ENCODE measurements at places on chromosomes 11 and 22.

DNA sequence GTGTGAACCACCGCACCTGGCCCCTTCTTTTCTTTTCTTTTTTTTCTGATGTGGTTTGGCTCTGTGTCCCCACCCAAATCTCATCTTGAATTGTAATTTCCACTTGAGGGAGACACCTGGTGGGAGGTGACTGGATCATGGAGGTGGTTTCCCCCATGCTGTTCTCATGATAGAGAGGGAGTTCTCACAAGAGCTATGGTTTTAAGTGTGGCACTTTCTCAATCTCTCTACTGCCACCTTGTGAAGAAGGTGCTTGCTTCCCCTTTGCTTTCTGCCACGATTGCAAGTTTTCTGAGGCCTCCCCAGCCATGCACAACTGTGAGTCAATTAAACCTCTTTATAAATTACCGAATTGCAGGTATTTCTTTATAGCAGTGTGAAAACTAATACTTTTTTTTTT is 4.9 kb upstream of the TCN2 start:
- peak; percentile 58 for DNase-seq

- no peak for DNase-seq
Measured at GRCh38 chr11:121352251-121352891, 59.8 kb downstream of the SC5D start.

GRCh38 chr22:29478326-29479276 is 1.4 kb upstream of the NEFH start:
- no peak for DNase-seq

GRCh38 chr22:17925431-17925841 is 98.9 kb downstream of the MICAL3 start:
- no peak for DNase-seq

DNA sequence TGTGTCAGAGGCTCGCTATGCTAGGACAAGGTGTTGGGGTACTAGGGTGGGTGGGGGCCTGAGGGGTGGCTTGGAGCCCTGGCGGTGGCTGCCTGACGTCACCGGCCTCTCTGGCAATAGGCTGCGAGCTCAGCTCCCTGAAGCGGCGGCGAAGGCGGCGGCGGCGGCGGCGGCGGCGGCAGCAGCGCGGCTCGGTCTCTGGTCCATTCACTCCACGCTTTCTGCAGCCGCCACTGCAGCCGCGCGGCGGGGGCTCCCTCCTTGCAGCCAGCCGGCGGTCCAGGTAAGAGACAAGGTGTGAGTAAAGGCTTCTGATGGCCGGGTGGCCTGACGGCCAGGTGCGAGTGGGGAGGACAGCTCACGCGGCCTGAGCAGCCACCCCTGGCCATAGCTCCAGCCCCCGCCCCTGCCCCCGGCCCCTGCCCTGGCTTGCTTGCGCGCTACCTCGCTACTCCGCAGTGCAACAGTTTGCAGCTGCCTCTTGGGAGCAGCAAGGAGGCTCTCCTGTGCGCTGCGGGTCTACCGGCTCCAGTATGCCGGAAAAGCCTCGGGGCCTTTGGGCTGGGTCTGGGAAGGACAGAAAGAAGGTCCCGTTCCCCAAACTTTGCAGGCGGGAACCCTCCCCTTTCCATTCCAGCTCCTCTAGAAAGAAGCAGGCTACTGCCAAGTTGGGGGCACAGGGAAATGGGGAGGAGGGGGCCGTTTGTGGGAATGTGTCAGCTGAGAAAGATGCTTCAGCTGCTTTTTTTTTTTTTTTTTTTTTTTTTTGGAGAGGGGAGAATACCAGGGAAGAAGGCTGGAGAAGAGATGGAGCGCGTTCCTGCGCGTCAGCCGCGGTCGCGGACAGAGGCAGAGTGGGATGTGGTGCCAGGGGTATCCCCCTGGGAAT is at the start of gene C11orf87:
Gene C11orf87, plus strand, starts transcription at position 210 of the 889 bp plus-strand sequence. CDS start 1,444 bp downstream, outside the sequence.
- no peak for DNase-seq

GRCh38 chr11:111641339-111642015 is 39.2 kb downstream of the SIK2 start:
- no peak for DNase-seq

DNA sequence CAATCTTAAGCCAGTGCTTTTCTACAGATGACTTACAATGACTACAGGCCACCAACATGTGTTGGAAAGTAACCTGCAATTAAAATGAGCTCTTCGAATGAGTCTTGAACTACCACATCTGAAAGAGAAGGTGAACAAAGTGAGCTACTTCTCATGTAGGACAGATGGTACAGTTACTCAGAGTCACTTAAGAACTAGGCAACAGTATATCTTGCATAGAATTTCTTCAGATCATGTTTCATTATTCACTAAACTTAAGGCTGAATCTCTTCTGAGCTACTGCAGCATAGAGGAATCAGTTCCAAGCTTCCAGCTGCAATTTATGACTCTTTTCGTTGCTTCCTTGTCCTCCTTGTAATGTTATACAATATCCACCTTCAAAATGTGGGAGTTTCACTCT is 270.9 kb downstream of the TTC28 start:
- DNase-seq: no peak

DNA sequence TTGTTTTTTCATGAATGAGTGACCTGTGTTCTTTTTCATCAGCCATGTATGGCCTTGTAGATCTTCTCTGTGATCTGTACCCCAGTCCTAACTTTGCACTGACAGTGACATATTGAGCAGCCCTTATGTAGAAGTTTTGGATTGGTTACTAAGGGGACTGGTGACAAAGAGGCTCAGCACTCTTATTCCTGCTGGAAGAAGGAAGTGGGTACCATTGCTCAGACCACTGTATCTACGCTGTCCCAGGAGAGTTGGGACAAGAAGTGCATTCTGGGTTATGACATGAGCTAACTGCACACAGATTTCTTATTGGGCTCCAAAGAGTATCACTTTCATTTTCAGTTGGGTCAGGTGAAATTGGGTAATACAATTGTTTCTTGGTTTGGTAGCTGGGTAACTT is 107.8 kb upstream of the RASSF10 start:
- DNase-seq: no peak

DNA sequence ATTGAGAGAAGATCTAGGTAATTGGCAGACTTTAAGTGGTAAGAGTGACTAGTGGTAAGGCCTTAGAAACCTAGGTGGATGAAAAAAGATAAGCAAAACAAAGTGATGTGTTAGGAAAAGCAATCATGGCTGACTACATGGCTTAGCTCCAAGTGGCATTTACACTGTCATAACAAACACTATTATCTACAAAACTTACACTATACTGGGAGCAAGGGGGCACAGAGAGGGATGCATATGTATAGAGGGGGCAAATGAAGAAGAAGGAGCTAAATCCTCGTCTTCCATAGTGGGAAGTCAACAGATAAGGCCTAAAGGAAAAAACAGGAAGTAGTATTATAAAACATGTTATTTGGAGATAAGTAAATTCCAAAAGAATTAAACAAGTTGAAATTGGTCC is 32.5 kb downstream of the ADORA2A start:
- DNase-seq: no peak

DNA sequence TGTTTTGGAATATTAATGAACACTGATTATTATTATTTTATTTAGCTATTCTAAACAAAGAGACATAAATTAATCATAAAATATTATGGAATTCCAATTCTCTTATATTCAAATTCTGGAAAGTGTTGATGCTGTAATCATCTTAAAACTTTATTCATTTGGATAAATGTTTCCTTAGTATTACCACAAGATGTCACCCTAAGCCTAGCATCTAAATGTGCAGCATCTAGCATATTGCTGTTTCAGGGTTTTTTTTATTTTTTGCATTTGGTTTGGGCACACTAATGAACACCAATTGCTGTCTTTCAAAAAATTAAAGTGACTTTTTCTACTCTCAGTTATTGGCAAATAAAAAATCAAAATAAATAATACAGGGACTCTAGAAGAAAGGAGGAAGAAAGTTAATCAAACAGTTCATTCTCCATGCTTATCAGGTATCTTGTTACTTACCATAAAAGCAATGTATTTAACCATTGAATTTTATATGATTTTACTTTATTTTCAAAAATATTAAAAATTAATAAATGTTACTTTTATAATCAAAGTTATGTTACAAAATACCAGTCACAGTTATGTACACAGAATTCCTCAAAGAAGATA is 31.8 kb downstream of the DLG2 start:
- peak; percentile 55 for DNase-seq

- DNase-seq: no peak
Measured at GRCh38 chr11:118436639-118437207, 431 bp downstream of the KMT2A start.

GRCh38 chr22:20642668-20643179 is 131.2 kb upstream of the SERPIND1 start:
- no peak for DNase-seq

DNA sequence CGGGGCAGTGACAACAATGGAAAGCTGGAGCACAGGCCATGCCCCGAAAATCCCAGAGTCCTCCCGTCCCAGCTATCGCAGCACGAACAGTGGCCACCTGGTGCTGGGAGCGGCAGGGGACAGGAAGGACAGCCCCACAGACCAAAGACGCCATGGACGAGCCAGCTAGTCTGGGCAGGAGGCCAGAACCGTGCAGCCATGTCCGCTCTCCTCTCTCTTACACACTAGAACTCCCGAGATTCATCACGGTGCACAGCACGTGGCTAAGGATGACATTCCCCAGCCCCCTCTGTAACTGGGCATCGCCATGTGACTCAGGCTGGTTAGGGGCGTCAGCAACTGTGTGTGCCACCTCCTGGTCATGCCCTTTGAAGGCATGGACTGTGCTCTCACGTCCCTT is 4.6 kb downstream of the CDPF1 start:
- DNase-seq: no peak

DNA sequence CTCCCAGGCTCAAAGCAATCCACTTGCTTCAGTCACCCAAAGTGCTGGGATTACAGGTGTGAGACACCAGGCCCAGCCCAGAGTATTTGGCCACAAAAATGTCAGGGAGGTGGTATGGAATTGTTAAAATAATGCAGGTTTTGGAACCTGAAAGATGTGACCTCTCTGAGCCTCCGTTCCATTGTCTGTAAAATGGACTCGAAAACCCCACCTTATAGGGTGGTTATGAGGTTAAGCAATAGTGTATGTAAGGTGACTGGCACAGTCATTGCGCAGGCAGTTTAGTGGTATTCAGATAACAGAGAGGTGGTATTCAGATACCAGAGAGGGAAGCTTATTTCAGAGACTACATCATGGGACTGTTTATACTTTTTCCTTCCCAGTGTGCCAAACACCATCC is 52.5 kb upstream of the PRSS23 start:
- DNase-seq: peak; percentile 67

GRCh38 chr11:118648291-118648690 is 31.2 kb downstream of the TREH start:
- DNase-seq: no peak

DNA sequence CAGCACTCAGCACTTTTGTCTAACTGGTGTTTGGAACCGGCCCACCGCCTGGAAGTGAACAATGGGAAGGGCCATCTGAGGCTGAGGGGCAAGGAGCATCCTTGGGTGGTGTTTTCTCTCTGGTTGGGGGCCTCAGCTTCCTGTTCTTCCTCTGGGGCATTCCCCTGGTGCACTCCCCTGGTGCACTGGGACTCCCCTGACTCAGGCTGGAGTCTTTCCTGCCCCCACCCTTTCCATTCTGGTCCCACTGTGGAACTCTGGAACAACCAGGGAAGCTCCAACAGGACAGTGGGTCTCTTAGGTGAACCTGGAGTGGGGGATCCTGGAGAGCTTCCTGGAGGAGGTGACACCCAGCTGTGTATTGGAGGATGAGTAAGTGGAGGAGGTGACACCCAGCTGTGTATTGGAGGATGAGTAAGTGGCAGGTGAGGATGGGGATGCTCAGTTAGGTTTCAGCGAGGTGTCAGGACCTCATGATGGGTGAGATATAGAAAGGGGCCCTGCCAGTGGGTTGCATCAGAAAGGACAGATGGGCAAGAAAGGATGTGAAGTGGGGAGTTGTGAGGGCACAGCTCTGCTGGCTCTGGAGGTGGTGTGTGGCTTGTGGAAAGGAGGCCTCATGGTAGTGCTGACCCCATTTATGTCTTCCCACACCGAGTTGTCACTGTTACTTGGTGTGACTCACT is 132.1 kb downstream of the OSBP2 start:
- no peak for DNase-seq

DNA sequence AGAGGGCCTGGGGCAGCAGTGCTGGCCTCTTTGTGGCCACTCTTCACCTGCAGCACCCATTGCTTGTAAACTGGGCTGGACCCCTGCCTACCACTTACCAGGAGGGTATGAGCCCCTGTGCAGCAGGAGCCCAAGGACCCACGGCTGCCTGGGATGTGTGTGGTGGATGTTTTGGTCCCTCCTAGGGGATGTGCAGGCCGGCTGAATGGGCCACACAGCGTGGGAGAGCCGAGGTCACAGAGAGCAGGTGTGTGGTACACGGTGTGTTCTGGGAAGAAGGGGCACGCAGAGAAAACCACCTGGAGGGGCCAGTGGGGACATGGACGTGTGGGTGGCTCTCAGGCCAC is 19.3 kb upstream of the GNB1L start:
- DNase-seq: no peak

DNA sequence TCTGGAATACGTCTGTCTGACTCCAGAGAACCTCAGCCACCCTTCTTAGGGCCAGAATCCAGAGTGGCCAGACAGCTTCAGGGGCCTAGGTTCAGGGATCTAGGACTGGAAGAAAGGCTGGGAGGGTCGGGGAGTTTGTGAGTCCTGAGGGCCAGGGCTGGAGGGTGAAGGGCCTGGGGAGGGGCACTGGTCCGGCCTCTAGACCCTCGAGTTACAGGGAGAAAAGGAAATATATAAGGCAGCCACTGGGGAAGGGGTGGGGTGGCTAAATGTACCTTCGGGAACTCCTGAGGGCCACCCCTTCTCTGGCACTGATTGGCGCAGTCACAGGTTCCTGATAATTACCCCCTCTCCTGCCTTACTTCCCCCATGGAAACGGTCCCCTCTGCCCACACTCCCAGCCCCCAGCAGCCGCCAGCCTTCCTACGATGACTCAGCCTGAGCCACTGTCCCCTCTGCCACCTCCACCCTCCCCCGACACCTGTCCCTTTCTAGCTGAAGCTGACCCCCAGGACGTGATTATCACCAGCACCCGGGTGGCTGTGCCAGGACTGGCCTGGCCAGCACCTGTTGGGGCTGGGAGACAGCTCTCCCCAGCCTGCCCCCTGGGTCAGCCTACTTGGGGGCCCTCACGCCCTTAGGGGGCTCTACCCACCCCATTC is 26.4 kb downstream of the MB start:
- no peak for DNase-seq

DNA sequence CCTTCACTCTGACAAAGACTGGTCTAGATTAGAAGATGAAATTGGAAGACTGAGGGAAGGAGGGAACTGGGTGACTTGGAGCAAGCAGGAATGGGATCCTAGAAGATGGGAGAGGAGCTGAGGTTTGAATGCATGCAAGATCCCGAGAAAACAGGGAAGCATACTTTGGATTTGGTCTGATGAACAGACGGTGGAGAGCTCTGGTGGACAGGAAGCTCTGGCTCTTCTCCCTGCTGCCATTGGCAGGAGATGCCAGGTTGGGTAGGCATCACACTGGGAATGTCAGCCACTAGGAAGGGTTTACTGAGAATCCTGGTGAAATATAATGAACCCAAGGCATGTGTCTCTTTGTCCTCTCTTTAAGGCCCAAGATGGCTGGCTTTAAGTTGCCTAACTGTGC is 16.5 kb downstream of the NAV2 start:
- no peak for DNase-seq

DNA sequence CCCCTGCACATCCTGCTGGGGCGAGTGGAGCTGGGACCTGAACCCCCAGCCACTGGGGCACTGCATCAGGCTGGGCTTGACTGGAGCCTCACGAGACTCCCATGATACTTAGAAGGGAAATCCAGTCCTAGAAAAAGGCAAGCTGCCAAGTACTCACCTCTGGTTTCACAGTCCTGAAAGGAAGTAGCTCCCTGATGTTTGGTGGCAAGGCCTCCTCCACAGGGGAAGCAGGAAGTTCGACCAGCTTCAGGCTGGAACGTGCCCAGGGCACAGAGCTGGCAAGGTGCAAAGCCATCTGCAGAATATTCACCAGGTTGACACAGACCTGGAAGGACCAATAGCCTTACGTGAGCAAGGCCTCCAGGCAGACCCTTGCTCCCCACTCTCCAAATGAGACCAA is 26.8 kb upstream of the NRIP3 start:
- no peak for DNase-seq
